ENCODE measurements at places on chromosomes 16 and 17.

- no peak for DNase-seq
Measured at GRCh38 chr16:54602666-54603065, 316.1 kb upstream of the IRX3 start.

- DNase-seq: no peak
Measured at GRCh38 chr16:88792668-88793250, 7.7 kb upstream of the PIEZO1 start.

- no peak for DNase-seq
Measured at GRCh38 chr16:75382611-75383010, 50.7 kb downstream of the CFDP1 start.

DNA sequence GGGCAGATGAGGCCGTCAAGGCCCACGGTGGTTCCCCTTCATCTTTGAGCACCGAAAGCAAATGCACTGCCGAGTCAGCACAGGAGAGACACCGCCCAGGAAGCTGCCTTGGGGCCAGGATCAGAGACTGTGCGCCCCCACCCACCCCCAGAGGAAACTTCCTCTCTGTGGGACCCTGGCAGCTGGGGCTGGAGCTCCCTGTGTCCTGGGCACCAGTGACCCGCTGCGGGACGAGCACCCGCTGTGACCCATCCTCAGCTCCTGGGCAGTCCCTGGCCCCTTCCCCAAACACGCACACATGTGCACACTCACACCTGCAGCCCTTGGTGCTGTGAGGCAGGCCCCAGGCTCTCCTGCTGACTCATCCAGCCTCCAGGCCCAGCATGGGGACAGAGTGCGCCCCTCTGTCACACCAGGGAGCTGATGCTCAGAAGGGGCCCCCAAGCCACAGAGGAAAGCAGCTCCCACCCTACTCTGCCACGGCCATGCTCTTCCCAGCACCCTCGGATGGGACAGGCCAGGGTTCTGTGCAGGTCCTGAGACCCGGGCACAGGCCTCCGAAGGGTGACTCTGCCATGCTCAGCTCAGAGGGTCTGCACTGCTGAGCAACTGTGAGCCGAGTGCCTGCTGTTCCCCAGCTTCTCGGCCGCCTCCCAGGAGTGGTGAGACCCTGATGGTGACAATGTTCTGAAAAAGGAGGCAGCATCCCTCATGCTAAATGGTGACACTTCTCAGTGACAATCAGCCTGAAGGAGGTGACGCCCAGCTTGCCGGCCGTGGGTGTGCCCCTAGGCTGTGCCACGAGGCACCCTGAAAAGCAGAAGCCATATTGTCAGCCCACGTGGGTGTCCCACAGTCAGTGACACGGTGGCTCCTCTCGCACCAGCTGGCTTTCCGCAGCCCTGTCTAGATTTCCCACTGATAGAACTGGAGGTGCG is 3.6 kb downstream of the PIEZO1 start:
- DNase-seq: no peak

DNA sequence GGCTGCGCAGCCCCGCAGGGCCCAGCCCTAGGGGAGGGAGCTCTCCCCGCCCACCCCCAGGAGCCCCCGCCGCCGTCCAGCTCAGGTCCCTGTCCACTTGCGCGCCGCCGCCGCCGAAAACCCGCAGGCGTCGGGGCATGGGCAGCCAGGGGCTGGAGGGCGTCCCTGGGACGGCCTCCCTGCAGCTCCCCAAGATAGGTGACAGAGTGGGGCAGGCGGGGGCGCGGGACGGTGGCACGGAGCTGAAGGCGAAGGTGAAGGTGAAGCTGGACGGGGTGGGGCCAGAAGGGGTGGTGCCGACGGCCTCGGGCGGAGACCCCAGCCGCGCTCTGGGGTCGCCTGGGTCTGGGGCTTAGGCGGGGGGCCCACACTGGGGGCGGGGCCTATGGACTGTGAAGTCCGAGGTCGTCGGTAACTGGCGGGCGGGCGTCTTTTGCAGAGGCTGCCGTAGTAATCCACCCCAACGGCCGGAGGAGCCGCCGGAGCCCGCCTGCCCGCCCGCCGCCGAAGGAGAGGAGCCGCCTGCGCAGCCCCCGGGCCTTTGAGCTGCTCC is 27.2 kb downstream of the SREBF1 start:
- DNase-seq: no peak

- no peak for DNase-seq
Measured at GRCh38 chr17:50382931-50383330, 9.9 kb downstream of the EME1 start.

DNA sequence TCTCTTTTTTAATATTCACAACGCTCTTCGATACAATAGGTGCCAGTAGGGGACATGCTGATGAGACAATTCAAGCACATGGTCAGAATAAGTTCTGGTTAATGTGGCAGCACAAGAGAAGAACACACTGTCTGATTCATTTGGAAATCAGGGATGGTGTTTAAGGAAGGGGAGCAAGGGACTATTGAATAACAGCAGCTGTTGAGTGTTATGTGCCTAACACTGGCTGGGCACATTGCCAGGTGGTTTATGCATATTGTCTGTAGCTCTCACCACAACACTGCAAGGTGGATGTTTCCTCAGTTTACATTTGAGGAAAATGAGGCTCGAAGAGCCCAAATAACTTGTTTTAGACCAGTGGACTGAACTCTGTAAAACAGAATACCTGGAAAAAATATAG is 44.2 kb downstream of the LYRM9 start:
- DNase-seq: no peak

- no peak for DNase-seq
Measured at GRCh38 chr17:71147906-71148305, 972.9 kb upstream of the SOX9 start.

- no peak for DNase-seq
Measured at GRCh38 chr17:50344731-50345365, 1.1 kb upstream of the XYLT2 start.
